ENCODE measurements at places on chromosomes 6 and 20. TPM values are rescaled to one million over a fixed set of nuclear protein-coding genes. Genes with fewer than 3 reads are reported as not detected.

Gene TLDC2
- 0.85 TPM for total RNA-seq

Gene LPA
- 0.17 TPM for total RNA-seq

Gene ACTL10
- 1.9 TPM for total RNA-seq

Gene SLC22A3
- 3.2 TPM for total RNA-seq

Gene OPRM1
- not detected for total RNA-seq

Gene RUNX2
- total RNA-seq = 1.7 TPM

Gene ARHGAP40
- 1.5 TPM for total RNA-seq

Gene L3MBTL1
- total RNA-seq = 17.4 TPM

Gene MRAP2
- 10.2 TPM for total RNA-seq

Gene SLC25A27
- total RNA-seq = 16.2 TPM

Gene ID4
- total RNA-seq = 7.0 TPM

Gene ATRN
- 14.7 TPM for total RNA-seq

Gene PRSS35
- 2.1 TPM for total RNA-seq

Gene DLGAP4
- 34.9 TPM for total RNA-seq

Gene KIAA0408
- total RNA-seq = 4.0 TPM

Gene PPP1R3G
- 0.24 TPM for total RNA-seq

Gene OGFR
- total RNA-seq = 48.8 TPM

Gene LIN28B
- 96.4 TPM for total RNA-seq

Gene RSPH9
- 0.10 TPM for total RNA-seq

Gene CCN6
- not detected for total RNA-seq

Gene GJA10
- total RNA-seq = not detected

Gene LBP
- 0.35 TPM for total RNA-seq

Gene ARMH2
- total RNA-seq = not detected

Gene KIAA1755
- total RNA-seq = 0.12 TPM

Gene PRRT1
- total RNA-seq = not detected

Gene LY6G5B
- total RNA-seq = 7.9 TPM
